ENCODE measurements at places on chromosomes 3 and 15.

- peak; percentile 12 for DNase-seq
Observed at GRCh38 chr15:75452865-75453702, 1.6 kb upstream of the SIN3A start.

GRCh38 chr15:50979041-50979440, 70.6 kb downstream of the AP4E1 start:
- peak; percentile 11 for DNase-seq

GRCh38 chr15:52252781-52253180, 42.8 kb downstream of the MYO5C start:
- peak; percentile 92 for DNase-seq

- peak; percentile 61 for DNase-seq
Observed at GRCh38 chr3:10758304-10759037, 57.6 kb upstream of the SLC6A11 start.

DNA sequence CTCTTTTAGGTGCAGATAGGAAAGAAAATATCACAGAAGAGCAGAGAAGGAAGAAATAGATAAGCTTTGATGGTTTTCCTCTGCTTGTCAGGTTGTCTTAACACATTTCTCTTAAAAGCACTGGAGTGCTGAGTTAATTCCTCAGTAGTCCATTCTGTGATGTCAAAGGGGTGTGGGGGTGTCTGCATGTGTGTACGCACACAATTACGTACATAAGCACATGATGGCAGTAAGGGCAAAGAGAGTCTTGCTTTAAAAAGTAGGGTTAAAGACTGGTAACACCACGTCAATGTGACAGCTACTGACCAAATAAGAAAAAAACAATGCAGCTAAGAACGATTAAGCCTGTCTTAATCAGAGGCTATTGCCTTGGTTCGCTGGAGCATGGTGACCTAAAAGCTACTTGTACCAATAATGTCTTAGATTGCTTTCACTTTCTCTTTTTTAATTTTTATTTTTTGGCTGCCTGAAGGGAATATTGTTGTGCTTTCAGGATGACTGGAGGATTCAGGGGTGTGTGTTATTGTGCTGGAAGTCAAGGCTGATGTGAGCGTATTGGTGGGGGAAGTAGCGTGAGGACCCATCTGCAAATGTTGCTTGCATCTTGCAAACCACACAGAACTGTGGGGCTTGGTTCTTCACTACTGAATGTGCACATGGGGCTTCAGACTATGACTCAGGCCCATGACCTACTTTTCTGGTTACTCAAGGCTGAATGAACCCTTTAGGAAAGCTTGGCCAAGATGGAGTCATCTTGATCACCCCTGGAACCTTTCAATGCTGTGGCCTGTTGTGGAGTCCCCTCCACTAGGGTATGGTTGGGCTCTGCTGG, 417.8 kb upstream of the TPM1 start:
- peak; percentile 70 for DNase-seq

DNA sequence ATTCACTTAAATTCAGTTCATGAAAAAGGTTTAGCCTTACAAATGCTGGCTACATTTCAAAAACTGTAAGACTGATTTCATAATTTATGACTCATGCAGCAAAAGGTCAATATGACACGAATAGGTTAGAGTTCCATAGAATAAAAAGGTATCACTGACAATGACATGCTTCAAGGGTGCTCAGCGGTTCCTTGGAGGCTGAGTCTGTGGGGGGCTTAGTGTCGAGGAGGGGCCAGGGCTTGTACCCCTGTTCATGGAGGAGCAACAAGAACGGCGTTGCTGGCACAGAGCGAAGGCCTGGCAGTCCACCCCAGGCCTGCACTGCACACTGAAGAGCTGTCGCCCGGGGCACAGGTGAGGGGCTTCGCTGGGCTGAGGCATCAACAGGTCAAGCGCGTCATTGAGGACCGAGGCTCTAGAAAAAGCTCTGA, 174.2 kb downstream of the NR1D2 start:
- DNase-seq = peak; percentile 38

Data from HFFc6 (cell line).